ENCODE measurements at places on chromosomes 1 and 21.

DNA sequence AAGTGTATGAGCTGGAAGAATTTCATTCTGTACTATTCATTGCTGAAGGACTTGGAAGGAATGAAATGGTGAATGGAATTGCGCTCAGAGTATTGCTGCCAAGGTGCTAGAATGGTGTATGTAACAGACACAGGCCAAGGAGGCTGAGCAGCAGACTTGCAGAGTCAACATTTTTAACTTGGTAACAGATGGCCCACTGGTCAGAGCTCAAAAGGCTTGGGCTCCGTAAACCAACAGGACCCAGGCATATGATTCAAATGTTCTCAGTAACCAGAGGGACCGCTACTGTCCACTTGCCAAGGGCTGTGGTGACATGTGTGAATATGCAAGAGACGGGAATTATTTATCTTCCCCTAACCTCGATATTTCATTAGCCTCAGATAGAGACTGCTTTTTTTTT lies 28.8 kb upstream of the PTGFRN start:
- DNase-seq: no peak

DNA sequence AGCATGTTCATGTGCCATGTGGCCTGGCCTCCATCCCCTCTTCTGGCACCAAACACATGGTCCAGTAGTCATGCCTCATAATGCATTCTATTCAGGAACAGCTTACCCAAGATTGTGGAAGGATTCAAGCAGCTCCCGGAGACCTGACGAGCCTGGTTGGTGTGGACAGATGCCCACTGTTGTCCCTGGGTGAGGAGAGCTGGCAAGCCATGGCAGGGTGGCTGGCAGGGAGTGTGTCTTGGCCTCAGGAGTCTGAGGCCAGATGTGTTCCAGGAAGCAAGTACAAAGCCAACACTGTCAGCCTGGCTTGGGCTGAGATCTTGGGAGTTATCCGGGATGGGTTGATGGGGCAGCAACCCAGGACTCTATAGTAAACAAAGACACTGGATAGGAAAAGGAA lies 7.3 kb upstream of the FABP3 start:
- no peak for DNase-seq

DNA sequence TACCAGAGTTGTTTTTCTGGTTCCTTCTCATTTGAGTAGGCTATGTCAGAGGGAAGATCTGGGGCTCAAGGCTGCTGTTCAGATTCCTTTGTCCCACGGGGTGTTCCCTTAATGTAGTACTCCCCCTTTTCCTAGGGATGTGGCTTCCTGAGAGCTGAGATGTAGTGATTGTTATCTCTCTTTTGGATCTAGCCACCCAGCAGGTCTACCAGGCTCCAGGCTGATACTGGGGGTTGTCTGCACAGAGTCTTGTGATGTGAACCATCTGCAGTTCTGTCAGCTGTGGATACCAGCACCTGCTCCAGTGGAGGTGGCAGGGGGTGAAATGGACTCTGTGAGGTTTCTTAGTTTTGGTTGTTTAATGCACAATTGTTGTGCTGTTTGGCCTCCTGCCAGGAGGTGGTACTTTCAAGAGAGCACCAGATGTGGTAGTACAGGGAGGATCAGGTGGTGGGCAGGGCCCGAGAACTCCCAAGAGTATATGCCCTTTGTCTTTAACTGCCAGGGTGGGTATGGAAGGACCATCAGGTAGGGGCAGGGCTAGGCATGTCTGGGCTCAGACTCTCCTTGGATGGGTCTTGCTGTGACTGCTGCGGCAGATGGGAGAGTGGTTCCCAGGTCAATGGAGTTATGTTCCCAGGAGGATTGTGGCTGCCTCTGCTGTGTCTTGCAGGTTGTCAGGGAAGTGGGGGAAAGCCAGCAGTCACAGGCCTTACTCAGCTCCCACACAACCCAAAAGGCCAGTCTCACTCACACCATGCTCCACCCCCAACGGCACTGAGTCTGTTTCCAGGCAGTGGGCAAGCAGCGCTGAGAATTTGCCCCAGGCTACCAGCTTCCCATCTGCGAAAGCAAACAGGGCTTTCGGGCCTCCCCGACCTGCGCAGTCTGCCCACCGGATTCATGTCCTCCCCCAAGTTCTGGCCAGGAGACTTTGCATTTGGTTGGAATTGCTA lies 64.2 kb downstream of the SERINC2 start:
- no peak for DNase-seq

GRCh38 chr1:151799179-151800022 lies 5.8 kb downstream of the LINGO4 start:
- no peak for DNase-seq

GRCh38 chr1:29475326-29475725 lies 239.0 kb downstream of the PTPRU start:
- no peak for DNase-seq

GRCh38 chr1:181984006-181984405 lies 77.5 kb downstream of the ZNF648 start:
- no peak for DNase-seq

- DNase-seq: no peak
Observed at GRCh38 chr1:227796359-227796915, 19.0 kb upstream of the PRSS38 start.

- DNase-seq: peak; percentile 49
Observed at GRCh38 chr1:177181631-177182291, 11.0 kb downstream of the BRINP2 start.

- DNase-seq: peak; percentile 85
Observed at GRCh38 chr1:26541816-26542711, 12.5 kb downstream of the RPS6KA1 start.

DNA sequence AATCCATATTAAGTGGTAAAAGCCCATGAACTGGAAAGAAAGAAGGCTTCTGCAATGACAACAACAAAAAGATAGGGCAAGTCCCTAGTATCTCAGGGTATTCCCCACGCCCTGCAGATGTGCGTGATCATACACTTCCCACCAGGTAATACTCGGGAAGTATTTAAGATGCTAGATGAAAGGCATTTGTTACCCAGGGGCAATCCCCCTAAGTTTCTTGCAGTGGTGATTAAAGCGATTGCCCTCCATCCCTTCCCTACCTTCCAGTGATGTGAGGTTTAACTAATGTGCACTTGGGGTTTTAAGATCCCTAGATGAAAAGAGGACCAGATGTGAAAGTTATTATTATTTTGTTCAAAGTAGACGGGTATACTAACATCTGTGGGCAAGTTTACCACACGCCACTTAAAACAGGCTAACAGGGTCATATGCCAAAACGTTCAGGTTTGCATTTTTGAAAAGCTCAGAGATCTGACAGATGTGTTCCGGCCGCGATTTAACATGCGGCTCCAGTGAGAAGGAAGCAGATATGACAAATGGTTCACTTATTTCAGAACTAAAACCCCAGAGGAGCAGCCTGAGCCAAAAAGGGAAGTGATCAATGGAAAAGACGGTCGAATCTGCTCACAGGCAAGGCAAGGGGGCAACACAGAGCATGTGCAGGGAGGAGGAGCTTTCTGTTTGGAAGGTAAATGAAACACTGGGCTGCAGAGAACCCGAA lies 17.4 kb downstream of the TIAM1 start:
- peak; percentile 74 for DNase-seq

GRCh38 chr1:148386617-148387016 lies 96.5 kb downstream of the PPIAL4G start:
- DNase-seq: no peak

DNA sequence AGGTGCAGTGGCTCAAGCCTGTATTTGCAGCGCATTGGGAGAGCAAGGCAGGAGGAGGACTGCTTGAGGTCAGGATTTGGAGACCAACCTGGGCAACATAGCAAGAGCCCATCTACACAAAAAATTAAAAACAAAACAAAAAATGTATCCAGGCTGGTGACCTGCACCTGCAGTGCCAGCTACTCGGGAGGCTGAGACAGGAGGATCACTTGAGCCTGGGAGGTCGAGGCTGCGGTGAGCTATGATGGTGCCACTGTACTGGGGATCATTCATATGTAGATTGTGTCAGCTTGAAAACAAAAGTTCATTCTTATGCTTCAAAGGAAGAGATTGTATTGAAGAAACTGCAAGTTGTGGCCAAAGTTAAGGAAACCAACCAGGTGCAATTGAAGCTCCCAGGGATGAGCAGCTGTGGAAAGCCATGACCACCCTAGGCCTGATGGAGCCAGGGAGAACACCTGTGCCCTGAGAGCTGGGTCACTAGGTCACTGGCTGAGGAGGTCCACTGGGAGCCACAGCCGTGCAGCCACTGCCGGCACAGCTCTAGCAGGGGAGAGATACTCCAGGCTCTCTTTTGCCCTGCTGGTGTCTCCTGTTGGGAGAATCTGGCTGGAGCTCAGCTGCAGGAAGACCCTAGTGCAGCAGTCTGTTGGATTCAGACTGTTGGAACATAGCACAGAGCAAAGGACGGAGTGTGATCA lies 13.3 kb upstream of the BRWD1 start:
- DNase-seq: no peak

DNA sequence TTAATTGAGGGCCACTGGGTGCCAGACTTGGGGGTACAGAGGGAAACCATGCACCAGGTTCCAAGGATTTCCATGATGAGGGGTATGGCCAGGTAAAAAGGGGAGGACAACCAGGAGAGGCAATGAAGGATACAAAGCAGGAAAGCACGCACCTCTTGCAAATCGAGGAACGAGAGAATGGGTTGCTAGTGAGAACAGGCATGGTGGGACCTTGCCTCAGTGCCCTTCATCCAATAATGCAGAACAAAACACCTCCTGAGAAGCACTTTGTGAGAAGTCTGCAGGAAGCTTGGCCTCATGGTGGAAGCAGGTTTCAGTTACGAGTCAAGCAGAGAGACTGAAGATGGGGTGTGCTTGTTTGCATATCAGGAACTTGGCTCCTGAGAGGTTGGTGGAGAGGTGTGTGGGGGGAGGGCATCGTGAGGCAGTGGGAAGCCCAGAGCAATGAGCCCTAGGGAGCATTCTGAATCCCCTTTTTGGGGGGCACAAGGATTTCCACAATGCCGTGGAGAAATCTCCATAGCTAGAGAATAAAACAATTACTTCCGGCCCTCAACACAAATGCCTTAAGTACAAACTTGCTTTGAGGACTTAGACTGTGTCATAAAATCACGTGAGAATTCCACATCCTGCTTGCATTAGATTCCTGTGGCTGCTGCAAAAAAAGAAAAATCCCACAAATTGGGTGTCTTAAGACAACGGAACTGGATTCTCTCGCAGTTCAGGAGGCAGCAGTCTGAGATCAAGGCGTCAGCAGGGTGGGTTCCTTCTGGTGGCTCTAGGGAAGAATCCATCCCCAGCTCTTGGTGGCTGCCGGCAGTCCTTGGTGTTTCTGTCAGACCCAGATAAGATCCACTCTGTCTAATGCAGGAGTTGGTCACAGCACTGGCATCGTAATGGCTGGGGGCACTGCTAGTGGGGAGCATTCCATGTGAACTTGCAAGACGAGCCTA lies 54.9 kb upstream of the BACE2 start:
- no peak for DNase-seq

GRCh38 chr1:243850202-243850451 lies at the start of gene AKT3:
Gene AKT3, minus strand, starts transcription at chr1:243850243. Its CDS starts 7,073 bp downstream, at chr1:243843170.
- peak; percentile 79 for DNase-seq

DNA sequence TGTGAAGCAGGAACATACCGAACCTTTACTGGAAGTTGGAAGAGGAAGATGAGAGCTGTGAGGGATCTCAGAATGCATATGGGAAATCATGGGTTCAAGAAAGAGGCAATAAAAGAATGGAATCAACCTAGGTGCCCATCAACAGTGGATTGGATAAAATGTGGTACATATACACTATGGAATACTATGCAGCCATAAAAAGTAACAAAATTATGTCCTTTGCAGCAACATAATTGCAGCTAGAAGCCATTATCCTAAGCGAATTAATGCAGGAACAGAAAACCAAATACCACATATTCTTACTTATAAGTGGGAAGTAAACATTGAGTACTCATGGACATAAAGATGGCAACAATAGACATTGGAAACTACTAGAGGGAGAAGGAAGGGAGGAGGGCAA lies 40.4 kb downstream of the NIBAN1 start:
- no peak for DNase-seq

GRCh38 chr1:1763657-1764621 lies 14.3 kb downstream of the NADK start:
- no peak for DNase-seq

DNA sequence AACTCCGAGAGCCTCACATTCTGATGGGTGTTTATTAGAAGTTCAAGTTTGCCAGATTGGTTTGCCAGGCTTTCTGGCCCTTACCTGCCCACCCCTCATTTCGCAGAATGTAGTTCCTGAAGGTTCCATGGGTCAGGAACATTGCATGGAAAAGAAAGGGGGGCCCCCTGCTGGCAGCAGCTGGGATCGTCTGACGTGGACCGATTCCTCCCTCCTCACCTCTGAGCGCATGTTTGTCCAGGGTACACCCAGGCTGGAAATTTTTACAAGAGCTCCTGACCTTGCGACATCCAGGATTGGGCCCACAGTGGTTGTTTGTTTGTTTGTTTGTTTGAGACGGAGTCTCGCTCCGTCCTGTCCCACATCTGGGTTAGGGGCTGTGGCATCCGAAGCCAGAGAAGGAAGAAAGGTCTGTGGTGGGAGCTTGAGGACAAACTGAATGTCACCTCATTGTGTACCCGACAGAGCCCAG lies 126.0 kb upstream of the TMEM51 start:
- DNase-seq: peak; percentile 32

- DNase-seq: no peak
Observed at GRCh38 chr21:41772351-41773080, 5.7 kb upstream of the RIPK4 start.

GRCh38 chr1:198492872-198493271 lies 47.6 kb downstream of the ATP6V1G3 start:
- DNase-seq: no peak

GRCh38 chr1:189751311-189751710 lies 726.4 kb downstream of the BRINP3 start:
- no peak for DNase-seq

DNA sequence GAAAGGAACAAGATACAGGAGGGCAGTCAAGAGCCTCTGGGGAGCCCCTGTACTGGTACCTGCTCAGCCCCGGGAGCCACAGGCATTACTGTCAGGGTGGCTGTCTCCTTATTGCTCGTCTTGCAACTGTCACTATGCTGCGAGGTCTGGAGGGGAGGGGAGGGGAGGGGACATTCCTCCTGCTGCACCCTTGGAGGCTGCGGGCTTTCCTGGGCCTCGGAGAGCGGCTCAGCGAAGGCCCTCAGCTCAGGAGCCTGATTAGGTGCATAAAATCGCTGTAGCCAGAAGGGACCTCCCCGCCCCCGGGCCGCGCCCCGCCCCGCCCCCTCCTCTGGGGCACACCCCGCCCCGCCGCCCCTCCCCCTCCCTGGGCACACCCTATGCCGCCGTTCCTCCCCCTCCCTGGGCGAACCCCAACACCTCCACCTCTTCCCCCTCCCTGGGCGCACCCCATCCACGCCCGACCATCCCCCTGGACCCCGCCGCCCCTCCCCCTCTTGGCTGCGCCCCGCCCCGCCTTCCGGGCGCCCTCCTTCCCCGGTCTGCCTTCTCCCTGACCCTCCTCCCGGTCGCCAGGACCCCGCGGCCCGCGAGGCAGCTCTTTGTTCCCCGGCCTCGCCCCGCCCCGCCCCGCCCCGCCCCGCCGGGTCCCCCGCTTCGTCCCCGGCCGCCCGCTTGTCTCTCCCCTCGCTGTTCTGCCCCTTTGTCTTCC lies 35.5 kb downstream of the CACHD1 start:
- DNase-seq: peak; percentile 12
